IPS DF 19.7 (cell line): ENCODE measurements at places on chromosomes 1 and 21.

GRCh38 chr1:173479649-173480048 is 2.5 kb downstream of the PRDX6 start:
- no peak for DNase-seq

GRCh38 chr1:24952413-24952841 is 22.4 kb upstream of the RUNX3 start:
- no peak for DNase-seq

DNA sequence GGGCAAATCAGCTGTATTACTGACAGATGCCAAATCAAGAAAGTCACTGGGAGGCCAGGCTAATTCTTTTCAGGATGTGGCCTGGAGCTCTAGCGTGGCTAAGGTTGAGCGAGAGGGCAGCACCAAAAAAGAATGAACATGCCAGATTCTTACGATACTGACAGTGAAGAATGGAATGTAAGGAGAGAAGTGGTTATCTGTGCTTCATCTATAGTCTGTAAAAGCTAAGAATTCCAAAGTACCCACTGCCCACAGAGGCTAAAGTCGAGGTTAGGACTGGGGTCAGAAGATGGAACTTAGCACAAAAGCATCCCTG is 32.7 kb downstream of the TFAP2E start:
- no peak for DNase-seq

- DNase-seq: no peak
Observed at GRCh38 chr1:235025422-235025984, 103.1 kb downstream of the TOMM20 start.

- DNase-seq: no peak
Observed at GRCh38 chr1:39776400-39776713, 5.2 kb upstream of the OXCT2 start.

DNA sequence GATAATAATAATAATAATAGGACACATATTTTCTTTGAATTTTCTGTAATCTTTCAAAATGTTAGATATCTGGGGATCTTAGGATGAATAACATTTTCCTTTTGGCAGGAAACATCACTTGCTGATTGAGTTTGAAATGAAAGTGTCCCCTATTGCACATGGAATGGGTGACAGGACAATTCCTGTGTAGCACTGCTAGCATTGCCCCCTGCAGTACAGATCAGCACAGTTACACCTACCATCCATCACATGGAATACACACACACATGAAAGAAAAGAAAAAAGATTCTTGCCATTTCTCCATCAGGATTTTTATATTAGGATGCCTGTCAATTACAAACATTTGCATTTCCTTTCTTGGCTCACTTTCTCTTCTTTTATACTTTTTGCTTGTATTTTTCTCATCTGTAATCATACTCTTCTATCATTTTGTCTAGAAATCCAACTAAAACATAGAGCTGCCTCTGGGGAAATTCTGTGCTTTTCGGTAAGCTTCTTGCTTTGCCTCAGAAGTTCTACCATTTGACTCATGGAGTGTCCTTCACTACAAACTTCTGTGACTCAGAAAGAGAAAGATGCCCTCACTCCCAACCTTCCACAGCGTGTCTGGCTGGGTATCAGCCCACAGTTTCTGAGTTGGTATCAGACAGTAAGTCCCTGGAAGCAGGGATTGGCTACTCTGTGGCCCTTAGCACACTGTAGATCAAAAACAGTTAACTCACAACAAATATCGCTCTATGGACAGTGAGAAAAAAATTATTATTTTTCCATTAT is 641.2 kb downstream of the PTPRC start:
- DNase-seq: no peak

- DNase-seq: no peak
Observed at GRCh38 chr21:45123440-45123839, 49.1 kb downstream of the ADARB1 start.

DNA sequence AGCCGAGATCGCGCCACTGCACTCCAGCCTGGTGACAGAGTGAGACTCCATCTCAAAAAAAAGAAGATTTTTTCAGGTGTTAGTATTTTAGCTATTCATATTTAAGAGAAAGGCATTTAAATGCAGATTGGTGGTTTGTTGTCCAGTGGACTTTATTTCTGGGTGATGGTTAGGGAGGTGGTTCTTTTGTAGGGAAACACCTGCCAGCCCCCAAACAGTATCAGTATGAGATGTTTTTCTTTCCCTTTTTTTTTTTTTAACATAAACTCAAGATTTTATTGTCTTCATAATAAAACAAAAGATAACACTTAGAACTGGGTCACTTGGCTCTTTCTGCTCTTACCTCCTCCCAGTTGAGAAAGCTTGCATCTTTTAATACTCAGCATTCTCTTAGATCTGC is 9.9 kb downstream of the CCDC18 start:
- DNase-seq: no peak

DNA sequence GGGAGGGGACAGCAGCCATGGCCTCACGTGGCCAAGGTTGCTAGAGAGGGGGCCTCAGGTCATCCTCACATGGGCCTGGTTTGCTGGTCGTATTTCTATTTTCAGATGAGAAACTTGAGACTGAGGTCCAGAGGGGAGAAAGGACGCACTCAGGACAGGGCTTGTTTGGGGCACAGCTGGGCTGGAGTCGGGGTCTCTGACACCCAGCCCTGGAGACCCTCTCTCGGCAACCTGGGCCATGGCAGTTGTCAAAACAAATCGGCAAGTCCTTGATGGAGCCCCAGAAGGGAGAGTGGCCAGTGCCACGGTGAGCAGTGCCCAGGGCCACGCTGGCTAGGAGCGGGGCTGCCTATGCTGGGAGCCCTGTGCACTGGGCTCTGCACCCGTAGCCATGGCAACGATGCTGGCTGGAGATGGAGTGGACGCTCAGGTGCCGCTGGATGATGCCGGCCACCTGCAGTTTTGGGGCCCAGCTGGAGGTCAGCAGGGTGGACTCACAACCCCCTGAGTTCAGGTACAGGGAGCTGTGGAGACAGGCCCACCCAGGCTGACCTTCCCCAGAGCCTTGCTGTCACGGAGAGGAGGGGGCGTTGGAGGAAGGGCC is 11.1 kb downstream of the LRRC3 start:
- DNase-seq: no peak

GRCh38 chr1:57512386-57512785 is 88.5 kb upstream of the DAB1 start:
- DNase-seq: no peak

DNA sequence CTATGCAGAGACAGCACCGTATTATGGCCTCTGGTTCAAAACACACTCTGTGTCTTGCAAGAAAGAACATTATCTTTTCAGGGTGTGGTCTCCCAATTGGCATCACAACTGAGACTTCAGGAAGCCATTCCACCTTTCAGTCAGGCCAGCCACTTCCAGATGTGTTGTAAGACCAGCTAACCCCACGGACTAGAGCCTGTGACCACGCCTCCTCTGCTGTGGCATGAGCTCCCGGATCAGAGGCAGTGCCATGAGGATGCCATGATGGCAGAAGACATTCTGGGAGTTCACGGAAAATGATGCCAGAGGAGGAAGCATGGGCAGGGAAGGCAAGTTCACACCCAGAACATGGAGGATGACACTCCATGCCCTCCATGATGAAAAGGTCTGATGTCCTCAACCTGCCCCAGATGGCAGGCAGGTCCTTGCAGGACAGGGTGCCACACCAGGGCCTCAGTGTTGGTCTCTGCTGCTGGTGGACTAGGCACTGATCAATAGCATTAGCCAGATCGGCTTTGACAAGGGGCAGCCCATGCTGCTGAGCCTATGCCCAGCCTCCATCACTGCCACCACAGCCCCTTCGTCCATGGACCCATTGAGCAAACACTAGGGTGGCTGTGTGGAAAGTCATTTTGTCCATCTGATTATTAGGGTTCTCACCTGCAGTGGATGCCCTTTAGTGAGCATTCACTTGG is 341.6 kb downstream of the MATN1 start:
- no peak for DNase-seq

GRCh38 chr1:15963363-15963967 is 12.4 kb downstream of the ZBTB17 start:
- DNase-seq: no peak

- DNase-seq: no peak
Observed at GRCh38 chr1:189351960-189352359, 1125.7 kb downstream of the BRINP3 start.

DNA sequence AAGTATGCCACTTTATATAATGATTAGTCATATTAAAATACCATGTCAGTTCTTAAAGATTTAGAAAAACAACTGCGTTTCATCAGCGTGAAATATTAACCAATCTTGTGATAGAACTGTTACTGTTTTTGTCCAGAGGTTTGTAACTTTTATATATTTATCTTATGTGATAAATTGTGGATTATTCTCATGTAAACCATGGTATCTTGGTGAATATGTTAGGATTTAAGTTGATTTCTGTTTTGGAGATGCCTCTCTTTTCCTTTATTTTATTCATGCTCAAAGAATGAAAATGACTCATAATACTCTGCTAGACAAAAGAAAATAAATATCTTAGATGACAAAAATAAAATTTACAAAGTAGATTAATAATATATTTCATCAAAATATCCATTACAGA is 88.4 kb downstream of the ADGRL4 start:
- no peak for DNase-seq

DNA sequence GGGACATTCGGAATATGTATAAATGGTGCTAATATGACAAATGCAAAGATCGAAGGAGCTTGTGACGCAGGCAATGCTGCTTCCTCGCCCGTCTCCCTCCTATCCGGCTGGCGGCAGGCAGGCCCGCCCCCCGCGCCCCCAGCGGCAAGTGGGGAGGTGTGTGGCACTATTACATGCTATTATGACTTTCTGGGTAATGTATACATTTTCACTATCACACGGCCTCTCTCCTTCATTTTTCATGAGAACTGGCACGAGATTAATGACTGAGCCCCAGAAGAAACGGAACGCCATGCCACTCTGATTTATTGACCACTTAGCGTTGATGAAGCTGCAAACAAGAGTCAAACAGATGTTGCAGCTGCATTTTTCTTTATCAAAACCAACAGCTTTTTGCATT is 138.9 kb upstream of the VAMP3 start:
- DNase-seq: no peak

GRCh38 chr21:34132926-34133325 is 59.5 kb downstream of the MRPS6 start:
- no peak for DNase-seq

DNA sequence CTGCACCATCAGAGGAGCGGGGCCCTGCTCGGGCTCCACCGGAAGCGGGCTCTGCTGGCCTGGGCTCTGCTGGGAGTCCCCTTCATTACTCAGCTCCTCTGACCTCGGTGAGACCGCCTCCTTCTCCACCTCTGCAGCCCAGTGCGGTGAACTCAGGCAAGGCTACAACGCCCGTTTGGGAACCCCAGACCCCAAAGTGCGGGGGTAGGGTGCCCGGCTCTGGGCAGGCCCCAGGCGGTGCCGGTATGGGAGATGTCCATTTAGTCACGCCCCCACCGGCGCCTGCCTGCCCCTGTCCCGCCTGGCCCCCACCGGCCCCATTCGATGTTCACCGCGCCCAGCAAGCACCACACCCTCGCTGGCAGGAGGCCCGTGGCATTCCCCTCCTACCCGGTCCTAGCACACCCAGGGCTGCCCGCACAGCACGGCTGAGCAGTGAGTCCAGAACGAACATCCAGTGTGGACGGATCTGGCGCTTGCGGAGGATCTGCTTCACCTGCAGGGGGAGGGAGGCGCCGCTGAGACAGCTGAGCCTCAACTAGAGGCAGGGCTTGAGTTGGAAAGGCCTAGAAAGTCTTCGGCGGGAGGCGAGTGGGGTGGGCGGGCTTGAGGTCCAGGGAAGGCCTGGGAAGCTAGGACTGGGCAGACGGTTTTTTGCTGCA is 10.0 kb downstream of the MAP3K6 start:
- no peak for DNase-seq

DNA sequence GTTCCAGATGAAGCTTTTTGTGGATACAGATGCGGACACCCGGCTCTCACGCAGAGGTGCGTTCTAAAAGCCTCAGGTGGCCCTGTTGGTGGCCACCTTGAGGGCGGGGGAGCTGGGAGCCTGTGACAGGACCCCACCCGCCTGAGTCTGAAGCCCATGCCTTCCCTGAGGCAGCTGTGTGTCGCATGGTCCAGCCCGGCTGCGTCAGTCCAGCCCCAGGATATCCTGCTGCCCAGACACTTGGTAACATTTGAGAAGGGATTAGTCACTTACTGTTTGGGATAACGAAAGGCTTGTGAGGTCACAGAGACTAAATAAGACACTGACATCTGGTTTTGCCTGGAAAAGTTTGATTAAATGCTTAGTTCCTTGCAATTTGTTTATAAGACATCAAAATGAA is 68.9 kb downstream of the UCK2 start:
- no peak for DNase-seq

DNA sequence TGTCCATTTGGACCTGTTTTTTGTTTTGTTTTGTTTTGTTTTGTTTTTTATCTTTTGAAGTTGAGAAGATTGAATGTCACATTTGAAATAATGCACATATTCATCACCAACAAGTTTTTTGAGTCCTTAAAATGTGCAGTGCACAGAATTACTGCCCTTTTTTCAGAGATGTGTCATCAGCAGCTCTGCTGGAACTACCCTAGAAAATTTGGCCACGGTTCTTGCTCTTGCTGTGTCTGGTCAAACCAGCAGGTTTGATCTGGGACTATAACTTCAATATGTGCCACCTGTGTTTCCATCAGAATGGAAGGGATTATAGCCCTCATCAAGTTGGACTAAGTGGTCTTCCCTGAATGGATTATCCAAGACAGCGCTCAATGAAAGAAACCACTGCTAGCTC is 24.1 kb upstream of the CNN3 start:
- DNase-seq: no peak

GRCh38 chr1:50969611-50970508 is at the start of gene CDKN2C:
Gene CDKN2C, plus strand, starts transcription at chr1:50970245. Its CDS starts 124 bp downstream, at chr1:50970369.
- no peak for DNase-seq

DNA sequence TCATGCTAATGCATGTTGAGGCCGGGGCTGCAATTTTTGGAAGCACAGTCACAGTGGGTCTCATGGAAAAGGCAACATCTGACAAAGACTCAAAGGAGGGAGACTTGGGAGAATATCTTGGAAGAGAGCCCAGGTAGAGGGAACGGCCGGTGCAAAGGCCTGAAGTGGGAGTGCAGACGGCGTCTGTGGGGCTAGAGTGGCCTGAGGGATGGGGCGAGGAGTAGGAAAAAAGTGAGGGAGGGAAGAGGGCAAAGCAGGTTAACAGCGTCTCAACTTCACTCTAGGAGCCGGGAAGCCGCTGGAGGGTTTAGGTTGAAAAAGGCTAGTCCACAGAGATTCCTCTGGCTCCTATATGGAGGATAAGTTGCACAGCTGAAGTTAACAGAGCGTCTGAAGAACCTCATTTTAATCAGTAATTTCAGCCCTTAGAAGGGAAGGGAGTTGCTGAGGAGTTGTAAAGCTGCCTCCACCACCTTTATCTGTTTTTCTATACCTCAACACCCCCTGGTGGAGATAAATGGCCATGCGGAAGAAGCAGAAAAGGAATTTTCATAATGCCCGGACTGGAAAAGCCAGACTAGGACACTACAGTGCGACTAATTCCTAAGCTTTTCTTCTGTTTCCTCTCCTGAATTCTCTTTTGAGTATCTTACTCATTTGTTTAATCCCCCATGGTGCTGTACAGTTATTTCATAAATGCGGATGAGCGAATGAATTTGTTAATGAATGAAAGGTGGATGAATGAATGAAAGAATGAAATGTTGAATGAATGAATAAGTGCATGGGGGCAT is 78.7 kb upstream of the ZNF281 start:
- DNase-seq: peak; percentile 25

GRCh38 chr1:7690076-7690475 is 81.0 kb upstream of the VAMP3 start:
- no peak for DNase-seq

- no peak for DNase-seq
Observed at GRCh38 chr1:184956999-184957700, 17.2 kb downstream of the NIBAN1 start.
